AG20443 (cell line): ENCODE measurements at places on chromosomes 2 and 18.
A peak's percentile ranks its signal among the peaks of the same experiment; 100 is the strongest.

- DNase-seq = no peak
Measured at GRCh38 chr2:37634914-37635503, 36.4 kb downstream of the CDC42EP3 start.

GRCh38 chr2:81901017-81901416, 1596.5 kb upstream of the LRRTM1 start:
- no peak for DNase-seq

GRCh38 chr2:46939626-46940359, 24.2 kb upstream of the MCFD2 start:
- DNase-seq = no peak

GRCh38 chr2:105747991-105748390, 3.3 kb downstream of the NCK2 start:
- DNase-seq = no peak

GRCh38 chr2:222418739-222419138, 5.6 kb upstream of the SGPP2 start:
- no peak for DNase-seq

- DNase-seq = no peak
Measured at GRCh38 chr2:11896386-11896785, 150.0 kb downstream of the LPIN1 start.

DNA sequence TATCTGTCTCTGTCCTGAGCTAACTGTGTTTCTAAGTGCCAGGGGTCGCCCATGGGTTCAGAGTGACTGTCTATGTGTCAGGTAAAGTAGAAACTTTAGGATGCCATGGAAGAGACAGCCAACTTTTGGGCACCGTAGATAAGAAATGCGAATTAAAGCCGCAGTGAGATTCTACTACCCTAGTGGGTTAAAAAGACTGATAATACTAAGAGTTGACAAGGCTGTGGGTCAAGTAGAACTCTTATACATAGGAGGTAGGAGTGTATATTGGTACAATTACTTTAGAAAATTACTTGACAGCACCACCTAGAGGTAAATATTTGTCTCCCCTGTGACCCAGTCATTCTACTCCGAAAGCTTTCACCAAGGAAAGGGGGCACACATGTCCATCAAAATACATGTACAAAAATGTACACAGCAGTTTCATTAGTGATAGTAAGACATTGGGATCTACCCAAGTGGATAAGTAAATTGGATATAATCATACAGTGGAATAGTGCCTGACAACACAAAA, 371.3 kb downstream of the SLC4A3 start:
- DNase-seq = no peak

DNA sequence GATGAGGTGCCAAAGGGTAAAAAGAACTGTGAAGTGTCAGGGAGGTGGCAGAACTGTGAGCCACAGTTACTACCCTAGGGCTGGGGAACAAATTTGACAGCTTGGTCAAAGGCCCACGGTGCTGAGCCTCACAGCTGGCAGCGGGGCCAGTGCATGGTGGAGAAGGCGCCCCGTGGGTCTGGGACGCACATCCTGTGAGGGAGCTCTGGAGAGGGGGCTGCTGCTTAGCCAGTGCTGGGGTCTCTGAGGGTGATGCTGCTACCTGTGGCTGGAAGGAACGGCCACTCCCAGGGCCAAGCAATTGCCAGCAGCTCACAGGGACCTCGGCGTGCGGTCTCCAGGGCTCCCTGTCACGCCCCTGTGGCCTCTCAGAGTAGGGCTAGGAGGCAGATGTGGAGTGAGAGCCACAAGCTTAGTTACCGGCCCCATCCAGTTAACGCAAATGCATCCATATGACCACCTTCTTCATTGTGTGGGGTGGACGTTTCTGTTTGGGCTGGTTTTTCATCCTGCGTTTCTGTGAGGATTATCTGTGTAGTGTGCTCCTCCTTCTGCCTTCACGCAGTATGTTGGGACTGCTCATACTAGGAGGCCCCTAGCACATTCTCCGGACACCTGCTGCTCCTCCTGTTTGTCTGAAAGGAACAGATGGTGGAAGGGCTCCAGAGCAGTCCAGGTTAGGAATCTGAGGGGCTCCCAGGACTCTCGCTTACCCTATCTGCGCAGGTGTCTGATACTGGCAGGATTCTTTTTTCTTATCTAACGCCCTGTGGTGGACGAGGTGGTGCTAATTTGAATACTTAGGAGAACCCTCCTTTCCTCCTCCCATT, 26.0 kb downstream of the STK25 start:
- no peak for DNase-seq

DNA sequence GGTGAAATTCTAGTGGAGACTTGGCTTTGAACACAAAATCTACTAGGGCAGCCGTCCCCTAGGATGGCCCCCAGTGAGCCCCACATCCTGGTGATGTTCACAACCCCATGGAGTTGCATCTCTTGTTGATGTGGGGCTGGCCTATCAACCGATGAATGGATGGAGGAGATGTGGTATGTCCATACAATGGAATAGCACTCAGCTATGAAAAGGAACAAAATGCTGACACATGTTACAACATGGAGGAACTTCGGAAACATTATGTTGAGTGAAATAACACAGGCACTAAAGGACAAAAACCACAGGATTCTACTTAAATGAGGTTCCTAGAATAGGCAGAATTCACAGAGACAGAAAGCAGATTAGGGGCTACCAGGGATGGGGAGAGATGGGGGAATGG, 80.1 kb upstream of the ASAP2 start:
- DNase-seq = no peak

- no peak for DNase-seq
Measured at GRCh38 chr2:23681356-23682140, 245.4 kb downstream of the ATAD2B start.

- peak; percentile 28 for DNase-seq
Measured at GRCh38 chr2:173571021-173571821, 216.5 kb downstream of the CDCA7 start.

- DNase-seq = no peak
Measured at GRCh38 chr2:99256677-99257076, 1.2 kb upstream of the LYG2 start.

GRCh38 chr18:75183973-75184493, 24.9 kb downstream of the PTGR3 start:
- no peak for DNase-seq

DNA sequence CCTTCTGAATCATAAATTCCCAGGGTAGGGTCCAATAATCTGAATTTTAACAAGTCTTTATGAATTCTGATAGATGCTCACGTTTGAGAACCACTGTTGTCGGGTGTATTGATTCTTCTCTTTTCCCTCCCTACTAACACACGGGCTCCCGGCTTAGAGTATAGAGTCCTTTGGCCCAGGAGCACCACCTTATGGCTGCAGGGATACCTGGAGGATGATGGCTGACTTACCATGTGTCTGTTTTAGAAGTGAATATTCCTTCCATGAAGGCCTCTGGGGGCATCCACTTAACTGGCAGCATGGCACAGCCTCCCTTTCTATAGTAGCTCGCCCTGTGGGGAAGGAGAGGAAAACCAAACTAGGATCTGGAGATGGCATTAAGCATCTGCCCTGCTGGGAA, 91.7 kb downstream of the CLIP4 start:
- DNase-seq = no peak

GRCh38 chr2:37688771-37689468, 17.5 kb upstream of the CDC42EP3 start:
- peak; percentile 63 for DNase-seq
